ENCODE measurements at places on chromosomes 12 and 14.

DNA sequence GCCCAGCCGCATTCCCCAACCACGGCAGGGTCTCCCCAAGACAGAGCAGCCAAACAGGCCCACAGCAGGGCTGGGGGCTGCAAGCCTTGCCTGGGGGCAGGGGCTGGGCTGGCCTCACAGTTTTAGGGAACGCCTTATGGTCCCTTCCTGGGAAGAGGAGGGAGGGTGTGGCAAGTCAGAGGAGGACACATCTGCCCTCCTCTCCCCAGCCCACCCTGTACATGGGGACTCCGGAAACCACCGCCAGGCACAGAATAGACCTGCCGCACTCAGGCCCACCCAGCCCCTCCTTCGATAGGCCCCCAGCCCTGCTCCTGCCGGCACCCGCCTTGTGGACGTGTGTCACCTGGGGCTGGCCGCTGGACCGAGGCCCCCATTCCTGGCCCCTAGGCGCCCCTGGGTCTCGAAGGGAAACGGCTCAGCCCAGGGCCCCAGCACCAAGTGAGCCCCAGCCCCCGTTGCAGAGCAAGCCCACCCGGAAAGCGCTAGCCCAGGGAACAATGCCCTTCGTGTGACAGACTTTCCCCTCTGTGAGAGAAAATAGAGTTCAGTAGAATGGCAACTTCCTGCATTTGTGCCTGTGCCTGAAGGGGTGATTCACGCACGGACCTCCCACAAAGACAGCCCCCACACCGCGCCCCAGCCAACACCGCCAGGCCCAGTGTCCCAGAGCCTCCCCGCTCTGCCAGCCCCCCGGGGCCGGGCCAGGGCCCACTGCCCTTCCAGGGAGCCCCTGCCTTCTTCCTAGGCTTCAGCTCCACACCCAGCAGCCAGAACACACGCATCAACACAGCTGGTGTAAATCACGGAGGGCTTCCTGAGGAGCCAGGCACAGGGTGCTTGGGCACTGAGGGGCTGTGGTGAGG is 12.0 kb upstream of the NUDT14 start:
- peak; percentile 28 for DNase-seq

- DNase-seq, result no peak
Observed at GRCh38 chr12:96420277-96420835, 20.1 kb upstream of the CDK17 start.

DNA sequence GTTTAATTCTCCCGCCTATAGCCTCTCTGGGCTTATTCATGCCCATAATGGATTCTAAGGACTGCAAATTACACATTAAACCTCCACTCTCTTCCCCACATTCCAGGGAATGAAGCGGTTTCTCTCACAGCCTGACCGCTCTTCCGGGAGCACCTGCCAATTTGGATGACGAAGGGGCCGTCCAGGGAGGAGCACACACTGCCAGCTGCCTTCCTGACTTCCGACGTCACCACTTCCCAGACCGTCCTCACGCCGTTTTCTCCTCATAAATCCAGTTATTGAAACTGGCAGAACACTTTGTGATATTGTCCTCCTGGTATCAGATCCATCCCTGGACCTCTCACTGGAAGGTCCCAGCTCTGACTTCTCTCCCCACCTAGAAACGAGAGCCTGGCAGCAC is 87.6 kb downstream of the GCH1 start:
- no peak for DNase-seq

DNA sequence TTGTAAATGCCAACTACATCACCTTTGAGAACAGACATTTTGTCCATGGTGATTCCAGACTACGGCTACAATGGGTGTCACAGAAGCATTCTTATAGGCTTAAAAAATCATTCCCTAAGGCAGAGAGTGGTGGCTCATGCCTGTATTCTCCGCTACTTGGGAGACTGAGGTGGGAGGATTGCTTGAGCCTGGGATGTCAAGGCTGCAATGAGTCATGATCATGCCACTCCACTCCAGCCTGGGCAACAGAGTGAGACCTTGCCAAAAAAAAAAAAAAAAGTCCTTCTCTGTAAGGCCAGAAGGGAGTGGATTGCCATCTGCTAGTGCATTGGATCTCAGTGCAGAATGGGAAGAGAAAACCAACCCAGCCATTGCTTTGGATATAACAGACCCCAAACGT is 522.5 kb downstream of the VRK1 start:
- DNase-seq, result no peak

- no peak for DNase-seq
Observed at GRCh38 chr14:34665785-34666435, 36.0 kb upstream of the SNX6 start.

- no peak for DNase-seq
Observed at GRCh38 chr12:104213952-104214351, 1.6 kb upstream of the TXNRD1 start.

GRCh38 chr12:117499759-117500485 is 138.5 kb upstream of the NOS1 start:
- no peak for DNase-seq

DNA sequence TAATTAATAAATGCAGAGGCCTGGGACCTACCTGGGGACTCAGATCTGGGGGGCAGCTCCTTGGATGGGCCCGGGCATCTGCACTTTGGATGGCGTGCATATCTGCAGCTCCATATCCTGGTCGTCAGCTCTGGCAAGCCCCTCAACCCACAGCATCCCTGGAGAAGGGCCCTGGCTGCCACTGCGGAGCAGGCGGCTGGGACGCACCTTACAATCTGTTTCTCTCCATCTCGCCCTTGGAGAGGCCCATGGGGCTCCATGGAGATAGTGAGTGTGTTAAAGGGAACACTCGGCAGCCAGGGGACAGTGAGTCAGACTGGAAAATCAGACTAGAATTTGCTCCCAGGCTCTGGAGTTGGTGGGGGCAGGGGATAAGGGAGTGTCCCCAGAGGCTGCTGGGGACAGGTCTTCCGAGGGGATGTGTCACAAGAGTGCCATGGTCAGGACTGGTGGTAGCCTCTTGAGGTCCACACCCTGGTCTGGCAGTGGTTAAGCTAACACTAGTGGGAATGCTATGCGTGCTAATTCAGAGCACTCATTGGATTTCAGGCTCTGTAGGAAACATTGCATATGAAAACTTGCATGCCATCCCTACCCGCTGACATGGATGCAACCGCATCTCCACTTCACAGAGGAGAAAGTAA is 21.5 kb downstream of the RFLNA start:
- DNase-seq, result no peak

GRCh38 chr14:91501951-91502930 is 7.9 kb downstream of the PPP4R3A start:
- no peak for DNase-seq

GRCh38 chr12:124405151-124405550 is 110.3 kb downstream of the RFLNA start:
- DNase-seq, result no peak

DNA sequence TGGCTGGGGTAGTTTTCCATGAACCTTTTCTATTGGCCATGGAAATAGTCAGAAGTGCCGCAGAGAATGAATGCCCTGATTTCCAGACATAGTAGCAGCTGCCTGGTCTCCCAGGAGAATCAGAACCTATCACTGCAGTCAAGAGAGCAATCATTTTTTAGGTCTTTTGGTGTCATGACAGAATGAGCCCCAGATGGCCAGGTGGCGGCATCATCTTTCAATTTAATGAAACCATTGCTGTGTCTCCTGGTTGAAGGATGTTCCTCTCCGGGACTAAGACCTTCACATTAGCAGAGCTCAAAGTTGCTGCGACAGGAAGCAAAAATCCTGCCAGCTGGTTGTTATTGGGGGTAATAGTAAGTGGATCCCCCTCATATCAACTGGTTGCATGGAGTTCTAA is 18.8 kb downstream of the TNFAIP2 start:
- DNase-seq, result no peak

GRCh38 chr14:24362241-24362960 is 5.6 kb upstream of the NFATC4 start:
- no peak for DNase-seq

DNA sequence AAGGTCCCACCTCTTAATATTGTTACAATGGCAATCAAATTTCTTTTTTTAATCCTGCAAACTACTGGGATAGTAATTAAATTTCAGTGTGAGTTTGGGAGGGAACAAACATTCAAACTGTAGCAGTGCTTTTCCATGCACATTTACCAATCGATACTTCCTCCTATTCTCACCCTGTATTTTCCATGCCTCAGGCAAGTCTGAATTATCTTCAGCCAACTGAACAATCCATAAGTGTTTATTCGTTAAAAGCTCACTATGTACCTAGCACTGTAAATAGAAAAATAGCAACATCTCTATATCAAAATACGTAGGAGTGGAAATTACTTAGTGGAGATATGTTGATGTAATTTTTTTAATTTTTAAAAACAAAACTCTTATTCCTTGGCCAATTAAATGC is 43.5 kb downstream of the CCDC177 start:
- DNase-seq, result no peak

- DNase-seq, result no peak
Observed at GRCh38 chr14:102418169-102418852, 55.6 kb downstream of the TECPR2 start.

GRCh38 chr12:14283489-14284144 is 81.9 kb upstream of the ATF7IP start:
- no peak for DNase-seq

- no peak for DNase-seq
Observed at GRCh38 chr14:64645220-64645892, 58.9 kb upstream of the PLEKHG3 start.

GRCh38 chr12:84492351-84492883 is 420.2 kb downstream of the SLC6A15 start:
- no peak for DNase-seq

- DNase-seq, result no peak
Observed at GRCh38 chr12:123829561-123829960, 67.5 kb downstream of the DNAH10 start.

DNA sequence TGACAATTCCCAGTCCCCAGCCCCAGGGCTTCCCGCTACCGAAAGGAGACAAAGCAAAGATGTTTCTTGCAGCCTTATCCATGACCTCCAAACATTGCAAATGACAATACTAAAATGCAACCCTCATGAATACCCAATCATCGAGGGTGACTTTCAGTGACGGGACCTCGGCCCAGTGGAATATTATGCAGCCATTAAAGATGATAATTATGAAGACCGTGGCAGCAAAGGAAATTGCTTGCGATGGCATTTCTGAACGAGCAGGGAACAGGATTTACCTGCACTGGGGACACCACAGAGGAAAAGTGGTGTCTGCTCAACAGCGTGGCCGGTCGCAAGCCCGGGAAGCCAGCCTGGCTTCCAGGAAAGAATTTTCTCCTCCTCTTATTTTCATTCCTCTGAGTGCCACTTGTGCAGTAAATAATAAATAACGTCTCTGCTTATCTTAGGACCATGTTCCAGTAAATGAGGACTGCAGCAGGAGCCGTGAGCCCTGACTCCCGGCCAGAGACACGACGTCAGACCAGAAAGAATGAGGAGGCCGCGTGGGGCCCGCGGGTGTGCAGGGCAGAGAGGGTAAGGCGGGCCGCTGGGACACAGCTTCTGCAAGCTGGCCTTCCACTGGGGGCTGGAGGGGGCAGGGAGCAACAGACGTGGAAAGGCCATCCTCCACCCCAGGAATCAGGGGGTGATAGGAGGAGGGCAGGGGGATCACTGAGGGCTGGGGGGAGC is 6.6 kb downstream of the C14orf180 start:
- no peak for DNase-seq
